ENCODE measurements at places on chromosomes 4 and X.

GRCh38 chr4:81844717-81845116 is 373.0 kb upstream of the RASGEF1B start:
- peak; percentile 82 for DNase-seq

GRCh38 chrX:10603612-10604011 is 16.8 kb downstream of the MID1 start:
- no peak for DNase-seq

GRCh38 chr4:186134257-186134656 is 29.8 kb downstream of the FAM149A start:
- no peak for DNase-seq

GRCh38 chr4:163243297-163243981 is 76.7 kb upstream of the NAF1 start:
- no peak for DNase-seq

GRCh38 chrX:22399437-22400192 is 126.9 kb downstream of the CBLL2 start:
- DNase-seq, result no peak

- DNase-seq, result no peak
Measured at GRCh38 chr4:102139932-102140331, 205.3 kb downstream of the SLC39A8 start.

GRCh38 chrX:105882581-105883275 is 60.4 kb downstream of the NRK start:
- no peak for DNase-seq

GRCh38 chr4:88144048-88144447 is 14.4 kb downstream of the ABCG2 start:
- no peak for DNase-seq

DNA sequence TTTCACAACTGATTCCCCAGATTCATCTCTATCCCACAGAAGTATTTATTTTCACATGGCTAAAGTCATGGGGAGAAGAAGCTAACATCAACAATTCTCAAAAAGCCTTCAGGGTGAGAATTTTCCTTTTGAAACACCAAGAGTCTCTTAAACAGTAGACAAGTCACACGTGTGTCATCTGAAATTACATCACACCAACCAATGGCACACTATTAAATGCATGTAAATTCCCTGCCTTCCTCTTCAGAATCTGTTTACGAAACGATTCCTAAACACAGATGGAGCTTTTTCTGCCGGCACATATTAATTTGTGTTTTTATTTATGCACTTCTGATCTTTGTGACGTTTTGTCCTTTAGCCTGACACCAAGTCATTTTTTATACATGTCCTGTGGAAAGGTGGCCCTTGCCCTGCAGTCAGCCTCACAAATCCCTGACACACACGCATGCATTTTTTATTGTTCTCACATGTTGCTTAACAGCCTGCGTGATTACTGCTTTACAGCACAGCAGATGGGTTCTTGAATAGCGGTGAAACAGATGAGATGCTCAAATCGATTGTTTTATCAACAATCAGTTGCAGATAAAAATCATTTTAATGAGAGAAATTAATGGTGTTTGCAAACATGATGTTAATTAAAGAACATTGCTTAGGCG is 735.9 kb upstream of the TENM3 start:
- DNase-seq, result no peak

DNA sequence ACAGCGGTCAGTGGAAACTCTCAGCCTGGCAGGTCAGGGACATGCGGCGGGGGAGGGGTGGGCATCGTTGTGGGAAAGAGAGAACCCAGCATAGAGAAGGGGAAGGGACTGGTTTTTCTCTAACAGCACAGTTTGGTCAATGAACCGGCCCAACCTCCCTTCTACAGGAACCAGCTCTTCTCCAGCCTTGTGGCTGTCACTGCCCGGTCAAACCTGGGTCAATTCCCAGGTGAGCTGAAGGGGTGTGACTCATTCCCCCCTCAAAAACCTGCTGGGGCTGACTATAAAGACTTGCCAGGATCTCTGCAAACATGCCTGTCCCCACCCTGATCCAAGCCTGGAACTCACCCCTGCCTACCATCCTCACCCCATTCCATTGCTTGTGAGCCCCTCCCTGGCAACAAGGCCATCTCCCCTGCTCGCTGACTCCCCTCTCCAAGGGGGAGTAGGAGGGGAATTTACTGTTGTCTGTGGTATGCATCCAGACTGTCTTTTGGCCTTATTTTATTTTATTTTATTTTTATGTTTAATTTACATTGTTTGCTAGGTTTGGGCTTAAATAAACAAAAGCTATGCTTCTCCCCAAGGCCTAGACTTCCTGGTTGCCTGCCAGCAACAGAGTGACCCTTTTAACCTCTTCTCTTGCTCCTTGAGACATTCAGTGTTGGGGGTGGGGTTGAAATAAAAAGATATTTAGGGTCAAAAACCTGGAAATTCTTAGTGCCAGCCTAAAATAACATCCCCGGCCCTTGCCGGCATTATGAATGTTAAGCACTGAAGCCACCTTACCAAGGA is 49.6 kb downstream of the TSC22D3 start:
- DNase-seq, result no peak

DNA sequence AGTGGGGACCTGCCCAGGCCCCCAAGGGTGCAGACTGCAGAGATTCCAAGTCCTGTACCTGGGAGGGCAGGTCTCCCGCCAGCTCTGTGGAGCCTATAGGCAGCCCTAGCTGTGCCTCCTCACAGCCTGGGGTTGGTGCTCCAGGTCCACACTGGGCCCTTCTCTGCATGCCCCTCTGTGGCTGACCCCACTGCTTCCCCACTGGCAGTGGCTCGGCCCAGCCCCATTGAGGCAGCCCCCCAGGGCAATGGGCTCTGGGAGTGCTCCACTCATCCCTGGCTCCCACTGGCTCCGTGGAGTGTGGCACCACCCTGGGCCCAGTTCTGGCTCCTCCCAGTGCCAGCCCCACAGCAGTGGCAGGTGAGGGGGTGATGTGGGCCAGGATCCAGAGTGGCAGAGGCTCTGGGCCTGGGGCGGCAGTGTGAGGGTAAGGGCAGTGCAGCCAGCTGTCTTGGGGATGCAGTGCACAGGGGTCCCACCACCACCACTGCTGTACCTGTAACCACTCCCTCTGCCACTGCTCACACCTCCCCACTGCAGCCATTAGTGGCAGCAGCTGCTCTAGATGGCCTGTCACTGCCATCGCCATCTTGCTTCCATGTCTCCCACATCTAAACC is 312.2 kb downstream of the GPM6A start:
- no peak for DNase-seq

- DNase-seq, result no peak
Measured at GRCh38 chrX:104324461-104325212, 69.9 kb upstream of the ESX1 start.

DNA sequence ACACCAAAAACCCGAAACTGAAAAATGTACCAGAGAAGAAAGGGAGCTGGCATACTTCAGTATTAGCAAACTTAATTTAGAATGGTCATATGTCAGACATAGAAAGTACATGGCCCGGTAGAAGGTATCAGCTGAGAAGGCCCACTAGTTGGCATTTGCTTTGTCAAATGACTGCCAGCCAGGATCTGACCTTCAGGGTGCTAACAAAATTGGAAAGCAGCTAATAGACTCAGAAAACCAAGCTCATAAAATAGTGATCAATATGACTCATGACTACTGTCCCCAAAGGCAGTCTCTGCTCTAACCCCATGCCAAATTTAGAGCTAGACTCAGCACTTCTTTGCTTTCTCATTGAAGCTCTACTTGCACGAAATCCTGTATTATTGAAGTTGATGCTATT is 342.7 kb downstream of the PDGFC start:
- DNase-seq, result no peak

- no peak for DNase-seq
Measured at GRCh38 chr4:164856396-164856795, 20.6 kb upstream of the APELA start.

- no peak for DNase-seq
Measured at GRCh38 chrX:105462186-105462585, 241.7 kb upstream of the TEX13A start.

GRCh38 chrX:103012945-103013344 is 51.0 kb downstream of the BEX1 start:
- no peak for DNase-seq

DNA sequence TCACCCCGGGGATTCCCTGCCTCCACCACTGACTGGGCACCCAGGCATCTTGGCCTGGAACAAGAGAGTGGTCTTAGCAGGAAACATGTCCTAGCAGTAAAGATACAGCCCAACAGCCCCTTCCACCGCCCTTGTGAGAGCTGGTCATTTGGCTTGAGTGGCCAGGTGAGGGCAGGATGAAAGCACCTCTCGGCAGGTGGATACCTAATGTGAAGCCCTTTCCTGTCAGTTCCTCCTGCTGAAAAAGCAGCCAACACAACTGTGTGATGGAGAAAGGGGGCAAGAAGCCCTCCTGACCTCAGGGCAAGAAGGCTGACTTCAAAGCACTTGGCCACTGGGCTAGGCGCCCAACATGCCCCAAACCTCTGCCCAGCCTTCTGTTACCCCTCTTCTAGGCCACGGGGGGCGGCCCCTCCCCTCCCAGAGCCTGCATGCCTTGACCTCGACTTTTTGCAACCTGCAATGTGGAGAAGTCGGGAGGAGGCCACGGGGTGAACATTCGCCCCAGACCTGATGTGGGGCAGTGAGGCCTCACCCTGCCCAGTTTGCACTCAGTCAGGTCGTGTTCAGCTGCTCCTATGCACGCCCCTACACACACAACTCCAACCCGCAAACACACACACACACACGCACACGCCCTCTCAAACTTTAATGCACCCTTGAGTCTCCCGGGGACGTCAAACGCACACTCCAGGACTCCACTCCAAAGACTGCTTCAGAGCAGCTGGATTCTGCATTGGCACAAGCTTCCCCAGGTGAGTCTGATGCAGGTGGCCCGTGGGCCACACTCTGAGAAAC is 1.1 kb downstream of the LGI2 start:
- DNase-seq, result no peak

DNA sequence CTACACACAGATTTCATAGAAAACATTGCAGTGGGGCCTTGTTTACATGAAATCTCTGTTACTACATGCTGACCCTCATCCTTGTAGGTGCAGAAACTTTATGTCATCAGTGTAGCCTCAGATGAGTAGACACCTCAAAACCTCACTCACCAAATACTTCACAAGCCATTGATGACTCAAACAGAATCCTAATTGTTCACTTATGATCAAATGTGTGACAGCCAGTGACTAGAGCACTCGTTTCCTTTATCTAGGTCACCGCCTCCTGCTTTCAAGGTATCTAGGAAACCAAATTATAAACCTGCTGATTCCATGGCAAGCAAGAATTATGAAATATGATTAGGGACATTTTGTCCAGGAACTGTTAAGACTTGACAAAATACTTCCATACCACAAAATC is 255.8 kb upstream of the GPRIN3 start:
- no peak for DNase-seq

GRCh38 chrX:42131856-42132255 is 208.5 kb upstream of the CASK start:
- DNase-seq, result no peak

DNA sequence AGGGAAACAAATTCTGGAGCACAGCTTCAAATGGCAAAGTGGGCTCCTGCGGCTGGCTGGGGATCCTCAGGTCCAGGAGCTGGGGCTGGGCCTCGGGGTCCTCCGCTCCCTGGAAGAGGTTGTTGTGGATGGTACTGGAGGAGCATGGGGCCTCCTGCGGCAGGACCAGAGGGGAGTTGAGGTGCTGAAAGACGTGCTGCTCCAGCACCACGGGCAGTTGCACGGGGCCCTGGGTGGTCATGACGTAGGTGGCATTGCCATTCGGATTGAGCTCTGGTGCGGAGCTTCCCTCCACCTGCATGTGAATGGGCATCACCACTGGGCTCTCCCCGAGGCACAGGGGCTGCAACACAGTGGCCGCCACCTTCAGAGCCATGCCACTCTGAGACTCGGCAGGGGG is 59.7 kb downstream of the RAI2 start:
- no peak for DNase-seq

GRCh38 chr4:173517781-173518424 is 12.1 kb downstream of the HAND2 start:
- no peak for DNase-seq

DNA sequence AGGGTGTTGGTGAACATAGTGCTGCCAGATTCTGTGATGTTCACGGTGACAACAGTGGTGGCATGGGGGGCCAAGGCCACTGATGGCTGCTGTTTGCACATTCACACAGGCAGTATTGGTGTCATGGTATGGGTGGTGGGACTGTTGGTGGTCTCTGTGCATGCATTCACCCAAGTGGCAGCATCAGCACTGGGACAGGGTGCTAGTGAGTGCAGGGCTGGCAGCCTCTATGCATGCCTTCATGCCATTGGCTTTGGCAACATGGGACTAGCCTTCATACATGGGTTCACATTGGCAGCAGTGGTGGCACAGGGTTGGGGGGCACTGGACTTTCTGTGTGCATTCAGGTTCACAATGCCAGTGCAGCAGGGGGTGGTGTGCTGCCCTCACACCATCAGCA is 489.7 kb upstream of the FGF16 start:
- DNase-seq, result no peak

DNA sequence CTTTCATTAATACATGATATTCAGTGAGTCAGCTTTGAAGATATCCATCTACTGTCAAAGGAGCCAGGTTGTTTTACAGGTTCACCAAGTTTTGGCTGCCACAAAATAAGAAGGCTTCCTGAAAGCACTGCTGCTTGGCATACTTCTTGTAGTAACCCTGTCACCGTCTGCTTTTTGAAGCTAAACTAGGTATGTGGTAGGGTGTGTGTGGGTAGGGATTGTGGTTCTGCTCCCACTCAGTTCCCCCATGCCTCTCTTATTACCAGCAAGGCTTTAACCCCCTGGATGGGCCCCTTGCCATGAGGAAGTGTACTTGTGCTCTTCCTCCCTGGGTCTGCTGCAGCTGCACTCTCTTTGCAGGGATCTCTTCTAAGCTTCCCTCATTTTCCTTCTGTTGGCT is 191.2 kb downstream of the BANK1 start:
- DNase-seq, result no peak

GRCh38 chrX:8323356-8323755 is 141.3 kb upstream of the VCX3B start:
- DNase-seq, result no peak

- DNase-seq, result peak; percentile 15
Measured at GRCh38 chrX:153925739-153926551, at the start of gene ARHGAP4. Gene ARHGAP4 (minus strand): TSS chrX:153926264. CDS start chrX:153926202, 62 bp downstream.

GRCh38 chr4:120007191-120007871 is 59.3 kb downstream of the MAD2L1 start:
- DNase-seq, result no peak

DNA sequence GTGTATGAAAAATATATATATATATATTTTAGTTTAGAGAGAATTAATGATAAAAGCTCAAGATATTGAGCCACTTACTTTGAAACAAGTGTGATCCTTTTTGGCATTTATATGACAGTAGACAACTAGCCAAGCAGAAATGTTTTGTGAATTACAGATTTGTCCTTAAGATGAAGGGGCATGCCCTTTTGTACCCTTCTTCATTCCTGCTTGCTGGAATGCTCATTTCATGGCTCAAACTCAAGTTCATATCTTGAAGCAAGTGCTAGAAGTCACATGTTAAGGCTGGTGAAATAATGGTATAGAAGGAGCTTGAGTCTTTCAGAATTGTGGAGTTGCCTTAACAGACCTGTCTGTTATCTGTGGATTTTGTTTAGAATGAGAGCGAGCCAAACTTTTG is 203.0 kb downstream of the BMPR1B start:
- no peak for DNase-seq
